Breast epithelium (tissue), 4 donors: ENCODE measurements at places on chromosomes 2 and 18. TPM values are rescaled to one million over a fixed set of nuclear protein-coding genes. Genes with fewer than 3 reads are reported as not detected.

Gene CABYR
- total RNA-seq = 4.5 TPM

Gene ERMN
- total RNA-seq = 1.4 TPM

Gene CMPK2
- 4.2 TPM for total RNA-seq

Gene NEU2
- total RNA-seq = not detected

Gene ANKRD30B
- not detected for total RNA-seq

Gene ERICH2
- total RNA-seq = not detected

Gene SLC38A11
- total RNA-seq = not detected

Gene SLC11A1
- total RNA-seq = 17.9 TPM

Gene ATP6V1C2
- 0.16 TPM for total RNA-seq

Gene EN1
- 0.29 TPM for total RNA-seq

Gene ATL2
- 66.4 TPM for total RNA-seq

Gene CCDC85A
- 3.1 TPM for total RNA-seq

GRCh38 chr18:73136134-73136533, 268.3 kb upstream of the NETO1 start:
- no peak overlapping the region for H3K27ac ChIP-seq
- no peaks in the 10 kb centered on the region for H3K27me3 ChIP-seq
- no peak overlapping the region for H3K4me3 ChIP-seq
- no peak for DNase-seq
- H3K4me1 ChIP-seq = no peaks in the 10 kb centered on the region

- no peak overlapping the region for H3K4me3 ChIP-seq
- no peaks in the 10 kb centered on the region for H3K27me3 ChIP-seq
- no peak for DNase-seq
Observed at GRCh38 chr2:182240862-182241371, 185.9 kb downstream of the PDE1A start.

DNA sequence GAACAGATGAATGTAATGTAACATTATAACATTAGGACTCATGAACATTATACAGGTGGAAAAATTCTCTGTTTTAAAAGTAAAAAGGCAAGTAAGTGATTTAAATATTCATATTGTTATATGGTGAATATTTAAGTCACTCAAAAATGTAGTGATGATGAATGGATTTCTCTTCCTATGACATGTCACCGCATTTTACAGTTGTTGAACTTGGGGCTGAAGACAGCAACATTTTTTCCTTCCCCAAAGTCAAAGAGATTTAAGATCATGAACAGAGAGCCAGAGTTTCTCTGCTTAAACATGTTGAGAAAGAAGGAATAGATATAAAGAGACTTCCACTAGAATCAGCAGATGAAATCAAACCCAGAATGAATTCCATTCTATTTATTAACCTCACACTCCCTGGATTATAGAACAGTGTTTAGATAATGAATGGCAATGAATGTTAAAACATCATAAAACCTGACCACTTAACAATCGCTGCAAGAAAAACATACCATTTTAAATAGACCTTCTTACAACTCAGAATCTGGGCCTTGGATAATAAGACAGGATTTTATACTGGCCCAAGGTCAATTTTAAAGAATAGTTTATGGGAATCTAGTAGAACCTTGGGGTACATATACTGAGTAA, 163.6 kb upstream of the SIX2 start:
- no peak for DNase-seq
- H3K36me3 ChIP-seq = no peaks in the 10 kb centered on the region
- peaks cover 5% of the 10 kb centered on the region for H3K27me3 ChIP-seq
- H3K4me3 ChIP-seq = no peak overlapping the region

DNA sequence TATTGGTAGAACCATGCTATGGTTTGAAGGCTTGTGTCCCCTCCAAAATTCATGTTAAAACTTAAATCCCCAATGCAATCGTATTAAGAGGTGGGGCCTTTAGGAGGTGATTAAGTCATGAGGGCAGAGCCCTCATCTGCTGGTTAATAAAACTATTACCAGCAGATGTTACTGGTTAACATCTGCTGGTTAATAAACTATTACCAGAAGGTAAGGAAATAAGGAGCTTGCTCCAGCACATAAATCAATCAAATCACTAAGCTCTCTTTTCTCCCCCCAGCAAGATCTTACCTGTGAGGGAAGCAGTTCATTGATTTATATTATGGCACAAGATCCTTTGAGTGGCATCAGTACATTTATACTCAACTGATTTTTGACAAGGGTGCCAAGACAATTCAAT, 96.9 kb downstream of the AAK1 start:
- H3K36me3 ChIP-seq = no peaks in the 10 kb centered on the region
- H3K27ac ChIP-seq = no peak overlapping the region
- no peak for DNase-seq
- no peaks in the 10 kb centered on the region for H3K4me1 ChIP-seq
- H3K4me3 ChIP-seq = no peak overlapping the region
- no peaks in the 10 kb centered on the region for H3K27me3 ChIP-seq

GRCh38 chr18:24500766-24501165, 40.3 kb downstream of the HRH4 start:
- H3K36me3 ChIP-seq = no peaks in the 10 kb centered on the region
- no peaks in the 10 kb centered on the region for H3K4me1 ChIP-seq
- DNase-seq = no peak
- no peak overlapping the region for H3K27ac ChIP-seq
- no peaks in the 10 kb centered on the region for H3K27me3 ChIP-seq

DNA sequence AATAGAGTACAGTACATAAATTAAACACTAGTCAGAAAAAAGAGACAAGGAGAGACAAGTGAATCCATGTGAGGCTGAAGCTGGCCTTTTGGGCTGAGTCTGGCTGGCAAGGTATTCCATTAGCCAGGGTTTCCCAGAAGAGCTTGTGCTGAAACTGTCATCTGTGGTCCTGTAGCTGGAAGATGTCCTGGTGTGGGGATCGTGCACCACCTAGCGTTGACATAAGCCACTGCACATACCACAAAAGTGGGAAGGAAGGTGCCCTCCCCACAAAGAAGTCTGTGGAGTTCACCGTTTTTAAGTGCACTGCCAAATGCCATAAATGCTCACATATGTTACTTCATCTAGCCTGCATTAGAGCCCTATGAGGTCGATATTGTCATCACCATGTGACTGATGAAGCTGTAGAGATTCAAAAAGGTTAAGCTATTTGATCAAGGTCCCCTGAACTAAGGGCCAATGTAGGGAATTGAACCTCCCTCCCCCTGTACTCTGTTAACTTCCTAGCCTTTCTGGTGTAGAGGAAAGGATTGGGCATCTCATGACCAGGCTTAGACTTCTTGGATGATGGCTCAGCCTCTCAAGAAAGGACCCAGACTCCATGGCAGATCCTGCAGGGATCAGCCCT, 31.9 kb upstream of the GALNT14 start:
- no peak overlapping the region for H3K4me3 ChIP-seq
- H3K27me3 ChIP-seq = no peaks in the 10 kb centered on the region
- no peak for DNase-seq
- no peaks in the 10 kb centered on the region for H3K36me3 ChIP-seq
- no peak overlapping the region for H3K27ac ChIP-seq
- H3K4me1 ChIP-seq = no peaks in the 10 kb centered on the region

- no peak overlapping the region for H3K4me3 ChIP-seq
- H3K27ac ChIP-seq = no peak overlapping the region
- no peak for DNase-seq
- no peaks in the 10 kb centered on the region for H3K4me1 ChIP-seq
Observed at GRCh38 chr2:174939046-174939445, 66.1 kb downstream of the CHN1 start.

DNA sequence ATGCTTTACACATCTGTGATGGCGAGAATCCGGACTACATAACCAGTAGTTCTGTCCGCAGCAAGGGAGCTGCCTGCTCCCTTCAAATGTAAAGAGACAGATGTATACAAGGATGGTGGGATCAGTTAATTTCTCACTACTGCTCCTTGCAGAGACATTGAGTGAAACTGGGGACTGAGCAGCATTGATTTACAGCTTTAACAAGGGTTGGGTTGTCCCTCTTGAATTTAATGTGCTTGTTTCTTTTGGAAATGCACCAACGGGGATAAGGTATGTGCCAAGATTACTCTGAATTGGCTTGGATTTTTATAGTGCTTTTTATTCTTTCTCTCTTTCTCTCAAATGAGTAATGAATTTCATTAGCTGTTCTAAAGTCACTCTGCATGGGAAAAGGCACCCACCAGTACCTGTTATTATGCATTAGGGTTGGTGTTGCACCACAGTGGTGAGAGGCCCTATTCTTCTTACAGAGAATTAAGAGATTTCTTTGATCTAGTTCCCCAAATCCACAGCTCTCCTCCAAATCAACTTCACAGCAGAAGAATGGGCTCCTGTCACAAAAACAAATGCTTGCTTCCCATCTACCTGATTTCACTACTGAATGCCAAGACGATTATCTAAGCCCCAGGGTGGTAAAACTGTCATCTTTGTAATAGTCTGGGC, 107.6 kb downstream of the DOCK10 start:
- no peaks in the 10 kb centered on the region for H3K27me3 ChIP-seq
- no peak overlapping the region for H3K4me3 ChIP-seq
- DNase-seq = no peak
- H3K4me1 ChIP-seq = no peaks in the 10 kb centered on the region

- DNase-seq = no peak
- no peak overlapping the region for H3K4me3 ChIP-seq
- no peaks in the 10 kb centered on the region for H3K4me1 ChIP-seq
- H3K36me3 ChIP-seq = no peaks in the 10 kb centered on the region
Observed at GRCh38 chr2:112938904-112939303, 27.9 kb downstream of the IL37 start.

DNA sequence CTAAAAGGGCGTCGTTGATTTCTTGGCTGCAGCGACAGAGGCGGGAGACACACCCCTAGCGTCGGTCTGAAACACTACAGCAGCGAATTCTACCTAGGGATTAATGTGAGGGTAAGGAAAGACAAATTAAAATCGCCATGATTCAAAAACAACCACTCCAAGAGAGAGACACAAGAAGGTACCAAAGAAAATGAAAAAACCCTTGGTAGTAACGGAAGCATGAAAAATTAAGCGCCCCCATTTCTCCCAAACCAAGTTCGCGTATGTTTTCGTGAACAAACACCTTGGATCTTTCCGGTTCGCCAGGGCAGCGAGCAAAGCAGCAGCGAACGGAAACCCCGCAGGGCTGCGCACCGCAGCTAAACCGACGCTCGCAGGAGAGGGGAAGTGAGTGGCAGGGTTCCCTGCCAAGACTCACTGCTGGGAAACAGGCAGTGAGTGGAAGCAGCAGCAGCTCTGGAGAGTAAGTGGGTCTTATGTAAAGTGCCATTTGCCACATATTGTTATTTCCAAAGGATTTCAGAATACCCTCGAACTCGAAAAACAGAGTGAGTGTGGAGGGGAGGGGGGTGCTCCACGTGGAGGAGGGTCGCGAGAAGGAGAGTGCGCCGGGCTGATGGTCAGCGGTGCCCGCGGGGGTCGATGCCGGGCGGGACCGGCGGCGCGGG, 1.0 kb downstream of the PPP3R1 start:
- H3K27ac ChIP-seq = peak overlapping the region; percentile 94
- peak overlapping the region; percentile 84 for H3K4me3 ChIP-seq
- peak; percentile 76 for DNase-seq

GRCh38 chr2:222851956-222852617, 8.7 kb upstream of the ACSL3 start:
- no peak overlapping the region for H3K27ac ChIP-seq
- no peaks in the 10 kb centered on the region for H3K36me3 ChIP-seq
- no peaks in the 10 kb centered on the region for H3K27me3 ChIP-seq
- DNase-seq = no peak

GRCh38 chr2:7025082-7025481, 107.9 kb downstream of the RNF144A start:
- no peak overlapping the region for H3K4me3 ChIP-seq
- DNase-seq = no peak
- H3K27me3 ChIP-seq = no peaks in the 10 kb centered on the region
- H3K36me3 ChIP-seq = no peaks in the 10 kb centered on the region

DNA sequence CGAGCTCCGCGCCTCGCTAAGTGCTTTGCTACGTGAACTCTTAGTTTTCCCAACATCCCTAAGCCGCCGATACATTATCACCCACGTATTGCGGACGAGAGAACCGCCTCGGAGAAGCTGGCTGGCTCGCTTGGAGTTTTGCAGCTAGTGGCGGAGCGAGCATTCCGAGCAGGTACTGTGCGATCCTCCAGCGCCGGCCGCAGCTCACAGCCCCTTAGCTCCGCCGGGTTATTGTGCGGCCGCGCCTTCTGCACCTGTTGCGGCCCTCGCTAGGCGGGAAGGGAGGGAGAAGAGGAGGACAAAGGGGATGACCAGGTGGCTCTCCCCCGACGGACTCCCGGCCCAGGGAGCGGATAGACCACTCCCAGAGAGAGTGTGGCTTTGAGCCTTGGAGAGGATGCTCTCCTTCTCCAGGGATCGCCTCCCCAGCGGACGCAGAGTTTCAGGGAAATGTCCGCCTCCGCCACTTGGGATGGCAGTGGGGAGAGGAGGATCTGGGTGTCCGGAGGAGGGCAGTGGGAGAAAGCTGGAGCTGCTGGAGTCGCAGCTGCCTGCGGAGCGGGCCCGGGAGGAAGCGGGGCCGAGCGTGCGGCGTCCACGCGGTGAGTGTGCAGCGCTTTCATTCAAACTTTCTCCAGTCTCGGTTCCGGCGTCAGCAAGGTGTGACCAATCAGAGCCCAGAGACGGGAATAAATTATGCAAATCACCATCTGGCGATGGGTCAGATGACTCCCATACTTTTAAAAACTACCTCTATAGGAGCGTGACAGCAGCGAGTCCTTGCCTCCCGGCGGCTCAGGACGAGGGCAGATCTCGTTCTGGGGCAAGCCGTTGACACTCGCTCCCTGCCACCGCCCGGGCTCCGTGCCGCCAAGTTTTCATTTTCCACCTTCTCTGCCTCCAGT, at the start of gene LIPG:
LIPG (plus strand) TSS at position 769 of the 905 bp plus-strand sequence. CDS start 252 bp downstream, outside the sequence.
- H3K4me3 ChIP-seq = peak within 1 kb of the TSS; percentile 32
- DNase-seq = no peak
- H3K27me3 ChIP-seq = no peaks in the 10 kb centered on the region
- H3K4me1 ChIP-seq = peaks cover 9% of the 10 kb centered on the region
- no peak within 1 kb of the TSS for H3K27ac ChIP-seq

DNA sequence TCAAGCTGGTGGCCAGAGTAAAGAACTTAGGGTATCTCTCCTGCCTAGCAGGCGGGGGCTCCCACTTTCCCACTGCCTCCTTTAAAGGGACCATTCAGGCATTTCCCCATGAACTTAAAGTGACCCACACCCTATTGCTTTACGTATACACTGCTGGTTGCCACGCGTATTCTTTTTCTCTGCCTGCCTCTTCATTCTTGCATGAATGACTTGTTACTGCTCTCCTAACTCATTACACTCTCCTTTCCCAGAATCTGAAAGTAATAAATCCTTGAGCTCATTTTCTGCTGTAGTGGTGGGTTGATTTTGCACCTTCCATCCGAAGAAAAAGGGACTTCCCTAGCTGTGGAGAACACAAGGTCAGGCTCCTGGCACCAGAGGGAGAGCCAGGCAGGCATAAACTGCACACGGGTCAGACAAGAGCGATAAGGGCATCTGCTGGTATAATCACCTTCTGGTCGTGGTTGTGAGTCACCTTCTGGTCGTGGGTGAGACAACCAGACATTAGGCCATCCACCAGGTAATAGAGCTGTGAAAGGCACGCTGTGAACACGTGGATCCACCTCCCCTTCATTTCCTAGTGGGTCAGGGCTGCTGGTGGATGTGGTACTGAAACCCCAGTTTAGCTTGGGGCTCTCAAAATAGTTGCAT, 950.3 kb downstream of the SOCS6 start:
- DNase-seq = no peak
- no peak overlapping the region for H3K27ac ChIP-seq
- no peaks in the 10 kb centered on the region for H3K4me1 ChIP-seq
- no peaks in the 10 kb centered on the region for H3K27me3 ChIP-seq
- H3K36me3 ChIP-seq = no peaks in the 10 kb centered on the region
